ENCODE measurements at places on chromosomes 6 and 20.

GRCh38 chr6:158222066-158222465 is 53.9 kb downstream of the GTF2H5 start:
- no peak for DNase-seq

DNA sequence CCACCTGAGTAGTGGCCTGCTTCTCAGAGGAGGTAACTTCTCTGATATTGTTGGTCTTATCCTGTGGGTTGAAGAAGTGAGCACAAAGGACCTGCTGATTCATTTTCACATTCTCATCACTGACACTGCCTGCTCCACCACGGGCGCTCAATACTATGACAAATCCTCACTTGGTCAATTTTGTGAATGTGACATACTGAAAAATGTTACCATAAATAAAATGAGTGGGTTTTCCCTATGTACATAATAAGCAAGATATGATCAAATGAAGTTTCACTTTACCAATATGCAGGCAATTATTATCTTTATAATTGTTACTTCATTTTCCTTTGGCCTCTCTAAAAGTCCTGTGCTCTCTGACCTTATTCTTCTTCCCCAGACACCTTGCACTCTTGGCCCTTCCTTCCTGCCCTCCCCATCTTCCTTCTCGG is 71.5 kb upstream of the RIPOR2 start:
- no peak for DNase-seq

DNA sequence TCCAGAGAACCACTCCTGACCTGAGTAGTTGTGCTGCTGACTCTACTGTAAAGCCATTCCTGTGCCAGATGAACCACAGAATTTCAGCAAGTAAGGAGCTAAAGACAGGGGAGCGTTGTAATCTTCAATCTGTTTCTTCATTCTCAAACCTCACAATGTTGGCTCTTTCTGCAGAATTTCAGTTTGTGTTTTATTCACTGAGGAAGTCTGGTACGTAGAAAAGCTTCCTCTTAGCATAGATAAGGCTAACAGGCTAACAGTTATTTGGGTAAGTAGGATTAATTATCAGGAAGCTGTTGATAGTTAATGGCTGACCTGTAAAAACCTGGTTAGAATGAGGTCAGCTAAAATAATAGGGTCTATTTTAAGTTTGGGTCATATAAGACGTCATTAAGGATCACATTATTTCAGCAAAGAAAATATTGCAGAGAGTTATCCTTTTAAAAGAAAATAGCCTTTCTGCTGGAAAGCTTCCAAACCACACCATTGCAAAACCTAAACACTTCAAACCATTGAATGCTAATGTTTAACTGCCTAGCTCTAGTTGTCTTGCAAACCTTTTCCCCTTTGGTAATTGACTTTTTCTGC is 14.1 kb upstream of the TENT5A start:
- DNase-seq = no peak

- DNase-seq = no peak
These were observed 222.2 kb downstream of the UST start for GRCh38 chr6:148968771-148969602.

DNA sequence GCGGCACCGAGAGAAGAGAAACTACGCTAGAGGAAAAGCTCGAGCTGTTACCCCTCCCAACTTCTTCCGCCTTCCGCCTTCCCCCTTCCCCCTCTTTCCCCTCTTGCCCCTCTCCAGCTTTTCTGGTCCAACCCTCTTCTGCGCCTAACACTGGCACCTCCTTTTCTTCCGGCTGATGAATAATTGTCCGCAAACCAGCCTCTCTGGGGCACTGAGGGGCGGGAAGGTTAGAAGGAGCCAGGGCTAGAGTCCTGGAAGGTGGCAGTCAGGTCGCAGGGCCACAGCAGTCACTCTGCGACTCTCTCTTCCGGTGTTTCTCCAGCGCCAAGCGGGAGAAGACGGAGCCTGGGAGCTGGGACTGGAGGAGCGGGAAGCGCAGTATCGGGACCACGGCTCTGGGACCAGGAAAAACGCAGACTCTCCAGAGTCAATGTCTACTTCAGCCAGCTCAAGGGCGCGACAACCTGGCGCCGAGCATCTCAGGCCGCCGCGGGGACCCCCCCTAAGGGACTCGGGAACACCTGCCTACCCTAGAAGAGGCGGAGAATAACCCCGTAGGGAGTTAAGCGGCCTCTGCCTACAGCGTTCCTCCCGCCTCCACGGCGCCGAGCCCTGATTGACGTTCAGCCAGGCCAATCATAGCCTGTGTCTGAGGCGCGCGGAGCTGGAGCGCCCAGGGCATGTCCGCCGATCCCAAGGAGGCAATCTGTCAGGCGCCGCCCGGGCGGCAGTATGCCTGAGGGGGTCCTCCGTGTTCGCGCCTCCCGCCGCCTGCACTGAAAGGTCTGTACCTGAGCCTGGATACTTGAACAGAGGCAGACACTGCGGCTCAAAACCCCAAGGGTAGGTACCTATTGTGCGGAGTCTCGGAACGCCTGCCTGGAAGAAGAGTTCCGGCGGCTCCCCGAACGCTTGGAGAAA is 40.4 kb downstream of the PSMB9 start:
- peak; percentile 58 for DNase-seq

All from thoracic aorta (tissue), 2 donors.